ENCODE measurements at places on chromosomes 1 and 21. TPM values are rescaled to one million over a fixed set of nuclear protein-coding genes. Genes with fewer than 3 reads are reported as not detected.

Gene GPR89A
- 50.1 TPM for total RNA-seq

Gene SH2D5
- total RNA-seq, result not detected

Gene GFI1
- total RNA-seq, result 42.7 TPM

Gene ACTN2
- total RNA-seq, result not detected

Gene BMP8B
- 4.3 TPM for total RNA-seq

Gene RIMS3
- 0.56 TPM for total RNA-seq

Gene PDC
- total RNA-seq, result not detected

GRCh38 chr1:33387625-33388024 lies 43.3 kb downstream of the PHC2 start:
- DNase-seq, result no peak
- H3K36me3 ChIP-seq, result no peaks in the 10 kb centered on the region
- no peaks in the 10 kb centered on the region for H3K4me1 ChIP-seq
- no peak overlapping the region for H3K4me3 ChIP-seq
- no peaks in the 10 kb centered on the region for H3K27me3 ChIP-seq

GRCh38 chr1:30904191-30904961 lies 4.2 kb downstream of the SDC3 start:
- H3K4me3 ChIP-seq, result no peak overlapping the region

GRCh38 chr21:39885119-39885848 lies 18.0 kb downstream of the PCP4 start:
- H3K27me3 ChIP-seq, result no peaks in the 10 kb centered on the region
- no peak overlapping the region for H3K4me3 ChIP-seq
- no peaks in the 10 kb centered on the region for H3K36me3 ChIP-seq
- H3K27ac ChIP-seq, result no peak overlapping the region

DNA sequence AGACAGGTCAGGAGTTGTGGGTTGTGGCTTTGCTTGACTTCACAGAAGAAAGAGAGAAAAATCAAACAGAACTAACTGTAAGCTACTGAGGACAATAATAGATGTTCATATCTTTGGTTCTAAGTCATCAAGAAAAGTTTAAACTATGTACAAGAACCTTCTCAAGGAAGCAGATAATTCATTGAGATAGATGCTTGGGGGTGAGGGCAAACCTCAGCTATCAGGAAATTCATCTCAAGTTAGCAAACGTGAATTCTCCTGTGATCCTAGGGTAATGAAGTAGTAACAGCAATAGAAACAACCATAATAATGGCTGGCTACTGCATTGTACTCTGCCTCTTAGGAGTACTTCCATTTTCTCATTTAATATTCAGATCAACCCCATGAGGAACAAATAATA lies 506.2 kb downstream of the PLPP3 start:
- no peaks in the 10 kb centered on the region for H3K4me1 ChIP-seq
- H3K27ac ChIP-seq, result no peak overlapping the region
- no peaks in the 10 kb centered on the region for H3K27me3 ChIP-seq
- no peak for DNase-seq
- H3K4me3 ChIP-seq, result no peak overlapping the region

DNA sequence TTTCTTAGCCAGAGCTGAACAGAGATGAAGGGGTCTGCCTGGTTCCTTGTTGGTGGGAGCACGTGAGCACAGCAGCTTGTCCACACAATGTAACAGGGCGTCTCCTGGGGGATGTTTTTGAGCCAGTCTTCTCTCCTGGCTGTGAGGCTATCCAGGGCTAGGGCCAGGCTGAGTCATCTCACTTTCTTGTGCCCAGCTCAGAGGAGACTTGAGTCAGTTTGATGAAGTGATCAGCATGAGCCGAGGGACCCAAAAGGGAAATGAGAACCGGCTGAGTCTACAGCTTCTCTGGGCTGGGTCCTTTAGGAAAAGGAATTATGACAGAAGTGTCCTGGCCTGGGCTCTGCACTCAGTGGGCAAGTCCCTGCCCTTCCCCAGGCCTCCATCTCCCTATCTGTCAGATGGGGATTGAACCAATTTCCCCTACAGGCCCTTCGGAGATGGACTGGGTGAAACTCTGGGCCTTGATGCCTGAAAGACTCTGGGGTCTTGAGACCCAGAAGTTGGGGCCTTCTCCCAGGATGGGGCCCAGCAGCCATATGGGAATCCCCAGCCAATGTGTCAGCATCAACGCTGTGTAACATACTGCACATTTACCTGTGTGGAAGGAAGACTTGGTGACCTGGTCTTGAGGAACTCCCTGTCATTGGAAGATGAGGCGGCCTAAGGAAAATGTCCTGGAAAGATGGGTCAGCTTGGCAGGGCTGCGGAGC lies 36.6 kb downstream of the DMRTB1 start:
- DNase-seq, result no peak
- H3K27me3 ChIP-seq, result no peaks in the 10 kb centered on the region
- no peak overlapping the region for H3K27ac ChIP-seq

DNA sequence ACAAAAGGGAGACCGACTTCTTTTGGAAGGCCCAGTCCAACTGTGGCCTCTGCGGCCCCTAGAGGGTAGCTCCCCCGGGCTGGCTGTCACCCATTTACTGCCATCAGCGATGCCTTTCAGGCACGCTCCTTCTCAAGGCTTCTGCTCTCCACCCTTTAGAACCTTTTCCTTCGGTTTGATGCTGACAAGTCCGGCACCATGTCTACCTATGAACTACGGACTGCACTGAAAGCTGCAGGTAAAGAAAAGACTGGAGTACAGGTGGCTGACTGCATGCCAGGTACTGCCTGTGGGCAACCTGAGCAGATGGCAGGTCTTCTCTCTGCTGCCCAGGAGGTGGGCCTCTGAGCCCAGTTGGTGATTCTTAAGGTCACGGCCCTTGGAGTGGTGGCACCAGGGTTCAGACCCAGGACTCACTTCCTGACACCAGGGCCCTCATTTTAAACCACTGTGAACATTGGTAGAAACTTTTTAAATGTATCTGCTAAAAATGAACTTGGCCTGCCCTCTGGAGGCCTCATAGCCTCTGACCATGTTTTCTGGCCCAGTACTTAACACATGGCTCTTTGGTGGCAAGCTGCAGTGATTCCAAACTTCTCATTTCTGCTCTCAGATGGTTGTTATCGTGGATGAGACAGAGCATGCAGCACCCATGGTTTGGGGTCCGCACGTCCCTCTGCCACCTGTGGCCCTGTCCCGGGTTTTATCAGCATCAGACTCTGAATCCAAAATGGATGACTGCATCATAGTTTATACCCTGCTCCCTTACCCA lies 45.7 kb downstream of the CAPN9 start:
- no peaks in the 10 kb centered on the region for H3K36me3 ChIP-seq
- no peak overlapping the region for H3K4me3 ChIP-seq

- no peaks in the 10 kb centered on the region for H3K27me3 ChIP-seq
- no peaks in the 10 kb centered on the region for H3K36me3 ChIP-seq
- no peak overlapping the region for H3K4me3 ChIP-seq
- DNase-seq, result peak; percentile 82
- H3K27ac ChIP-seq, result no peak overlapping the region
- H3K4me1 ChIP-seq, result peaks cover 15% of the 10 kb centered on the region
Observed at GRCh38 chr1:25810341-25811299, 9.1 kb upstream of the MTFR1L start.

- no peak overlapping the region for H3K4me3 ChIP-seq
- H3K36me3 ChIP-seq, result no peaks in the 10 kb centered on the region
- peaks cover 3% of the 10 kb centered on the region for H3K4me1 ChIP-seq
- H3K27me3 ChIP-seq, result no peaks in the 10 kb centered on the region
- no peak for DNase-seq
Observed at GRCh38 chr1:56437959-56438358, 141.4 kb downstream of the PLPP3 start.

DNA sequence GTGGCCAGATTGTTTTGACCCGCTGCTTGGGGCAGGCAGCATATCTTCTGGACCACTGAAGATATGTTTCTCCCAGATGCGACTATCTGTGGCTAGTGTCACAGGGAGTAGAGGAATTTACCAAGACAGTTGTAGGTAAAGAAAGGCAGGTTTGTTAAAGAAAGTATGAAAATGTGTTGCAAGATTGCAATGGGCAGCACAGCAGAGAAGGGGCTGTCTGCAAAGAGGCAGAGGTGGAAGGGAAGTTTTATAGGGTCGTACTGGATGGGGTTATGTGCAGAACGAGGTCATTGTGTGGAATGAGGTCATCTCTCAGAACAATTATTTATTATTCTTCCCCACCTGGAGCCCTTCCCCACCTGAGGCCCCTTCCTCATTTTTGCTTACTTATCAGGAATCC lies 15.0 kb upstream of the VAMP4 start:
- no peaks in the 10 kb centered on the region for H3K4me1 ChIP-seq
- no peak overlapping the region for H3K27ac ChIP-seq
- peaks cover 2% of the 10 kb centered on the region for H3K27me3 ChIP-seq
- H3K4me3 ChIP-seq, result no peak overlapping the region
- DNase-seq, result no peak

- no peak overlapping the region for H3K4me3 ChIP-seq
- no peaks in the 10 kb centered on the region for H3K36me3 ChIP-seq
- H3K27ac ChIP-seq, result no peak overlapping the region
Observed at GRCh38 chr1:183101081-183101480, 77.9 kb downstream of the LAMC1 start.

DNA sequence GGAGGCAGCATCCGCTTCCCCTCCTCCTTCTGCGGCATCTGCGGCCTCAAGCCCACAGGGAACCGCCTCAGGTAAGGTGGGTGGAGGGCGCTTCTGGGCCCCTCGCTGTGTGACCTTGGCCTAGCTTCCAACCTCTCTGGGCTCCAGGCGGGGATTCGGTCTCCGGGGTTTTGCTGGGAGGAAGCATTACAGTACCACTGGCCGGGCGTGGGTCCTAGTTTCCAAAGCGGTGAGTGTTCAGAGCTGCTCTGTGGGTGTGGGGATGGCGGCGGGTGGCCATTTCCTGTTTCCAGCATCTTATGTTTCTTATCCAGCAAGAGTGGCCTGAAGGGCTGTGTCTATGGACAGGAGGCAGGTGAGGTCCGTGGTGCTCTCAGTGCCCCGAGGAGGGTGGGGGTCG lies 11.6 kb downstream of the FAAH start:
- H3K4me1 ChIP-seq, result peaks cover 25% of the 10 kb centered on the region
- no peak overlapping the region for H3K4me3 ChIP-seq
- no peaks in the 10 kb centered on the region for H3K27me3 ChIP-seq
- DNase-seq, result no peak
- H3K36me3 ChIP-seq, result no peaks in the 10 kb centered on the region
- no peak overlapping the region for H3K27ac ChIP-seq

DNA sequence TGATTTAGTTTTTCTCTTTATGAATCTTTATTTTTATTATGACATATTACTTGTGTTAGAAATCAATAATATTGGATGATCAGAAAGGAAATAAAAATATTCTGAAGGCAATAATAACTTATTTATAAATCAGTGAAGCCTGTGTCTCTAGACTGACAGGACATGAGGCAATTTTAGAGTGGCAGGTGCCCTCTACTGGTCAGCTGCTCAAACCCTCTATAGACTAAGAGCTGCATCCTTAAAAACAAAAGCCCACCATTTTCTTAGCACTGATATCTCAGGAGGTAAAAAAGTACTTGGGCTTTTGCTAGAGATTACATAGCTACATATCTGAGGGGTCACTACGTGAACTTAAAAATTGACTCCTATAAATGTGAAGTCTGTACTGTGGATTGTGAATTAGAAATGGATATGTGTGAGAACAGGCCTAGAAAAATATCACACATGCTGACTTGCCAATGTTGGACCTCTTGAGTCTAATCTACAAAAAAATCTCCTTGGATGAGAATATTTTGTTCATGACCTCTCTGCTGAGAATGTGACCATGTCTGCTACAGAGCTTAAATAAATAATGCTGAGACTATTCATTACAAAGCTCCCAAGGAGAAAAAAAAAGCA lies 597.9 kb upstream of the ADAMTS5 start:
- H3K36me3 ChIP-seq, result no peaks in the 10 kb centered on the region
- no peak for DNase-seq
- no peaks in the 10 kb centered on the region for H3K27me3 ChIP-seq
- no peak overlapping the region for H3K4me3 ChIP-seq
- H3K4me1 ChIP-seq, result no peaks in the 10 kb centered on the region

- no peak for DNase-seq
- no peaks in the 10 kb centered on the region for H3K27me3 ChIP-seq
- no peaks in the 10 kb centered on the region for H3K4me1 ChIP-seq
- H3K27ac ChIP-seq, result no peak overlapping the region
- H3K36me3 ChIP-seq, result no peaks in the 10 kb centered on the region
Observed at GRCh38 chr1:87194271-87194774, 134.4 kb upstream of the LMO4 start.

- peaks cover 16% of the 10 kb centered on the region for H3K4me1 ChIP-seq
- no peak overlapping the region for H3K4me3 ChIP-seq
- no peak for DNase-seq
- H3K27me3 ChIP-seq, result no peaks in the 10 kb centered on the region
- H3K36me3 ChIP-seq, result peaks cover 5% of the 10 kb centered on the region
Observed at GRCh38 chr1:31036749-31037500, 28.6 kb downstream of the PUM1 start.

DNA sequence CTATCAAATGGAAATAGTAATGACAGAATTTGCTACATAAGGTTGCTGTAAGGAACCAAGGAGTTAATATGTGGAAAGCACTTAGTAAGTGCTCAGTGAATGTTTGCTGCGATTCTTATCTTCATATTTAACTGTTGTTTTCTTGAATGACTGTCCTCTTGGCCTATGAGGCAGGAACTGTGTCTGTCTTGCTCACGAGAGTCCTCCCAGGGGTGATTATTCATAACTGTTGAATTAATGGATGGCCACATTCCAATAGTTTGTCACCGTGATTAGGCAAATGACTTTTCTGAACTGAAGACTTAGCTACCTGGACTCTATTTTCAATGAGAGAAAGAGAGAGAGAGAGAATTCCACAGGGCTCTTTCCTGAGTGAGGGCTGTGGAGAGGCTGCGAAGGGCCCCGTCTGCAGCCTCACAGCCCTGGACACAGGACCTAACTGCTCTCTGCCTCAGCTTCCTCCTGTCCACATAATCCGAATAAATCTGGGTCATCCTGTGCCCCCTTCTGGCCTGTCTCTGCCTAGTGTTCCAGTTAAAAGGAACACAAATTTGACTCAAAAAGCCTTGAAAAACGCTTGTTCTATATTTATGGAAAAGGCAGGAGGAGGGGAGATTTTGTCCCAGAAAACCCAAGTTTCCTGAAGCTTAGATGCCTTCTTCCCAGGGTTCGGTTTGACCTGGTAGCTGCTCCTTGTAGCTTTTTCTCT lies 8.5 kb downstream of the EDN2 start:
- H3K27ac ChIP-seq, result no peak overlapping the region
- no peaks in the 10 kb centered on the region for H3K4me1 ChIP-seq
- DNase-seq, result no peak
- no peaks in the 10 kb centered on the region for H3K36me3 ChIP-seq
- no peaks in the 10 kb centered on the region for H3K27me3 ChIP-seq

GRCh38 chr1:164824542-164824941 lies 265.6 kb downstream of the PBX1 start:
- H3K4me1 ChIP-seq, result no peaks in the 10 kb centered on the region
- H3K27ac ChIP-seq, result no peak overlapping the region
- DNase-seq, result no peak
- H3K4me3 ChIP-seq, result no peak overlapping the region
- H3K36me3 ChIP-seq, result no peaks in the 10 kb centered on the region
- H3K27me3 ChIP-seq, result no peaks in the 10 kb centered on the region

DNA sequence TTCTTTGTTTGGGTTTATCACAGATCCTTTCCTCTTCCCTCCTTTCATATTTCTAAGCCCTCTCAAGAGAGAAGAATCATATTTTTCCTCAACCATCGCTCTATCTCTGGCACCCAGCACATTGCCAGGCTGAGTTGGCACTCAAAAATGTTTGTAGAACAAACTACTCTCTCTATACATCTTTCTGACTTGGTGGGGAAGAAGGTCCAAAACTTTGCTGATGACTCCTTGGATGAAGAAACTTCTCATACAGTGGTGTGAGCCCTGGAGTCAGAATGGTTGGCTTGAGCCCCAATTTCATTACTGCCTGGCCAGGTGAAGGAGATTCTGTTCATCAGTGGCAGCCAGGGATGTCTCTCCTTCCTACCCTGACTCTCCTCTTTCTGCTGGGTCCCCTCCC lies 11.9 kb downstream of the ALX3 start:
- no peak overlapping the region for H3K4me3 ChIP-seq
- peaks cover 43% of the 10 kb centered on the region for H3K36me3 ChIP-seq
- H3K27me3 ChIP-seq, result no peaks in the 10 kb centered on the region
- no peaks in the 10 kb centered on the region for H3K4me1 ChIP-seq
- H3K27ac ChIP-seq, result no peak overlapping the region
- DNase-seq, result no peak
